ENCODE measurements at places on chromosomes 7 and 10.

DNA sequence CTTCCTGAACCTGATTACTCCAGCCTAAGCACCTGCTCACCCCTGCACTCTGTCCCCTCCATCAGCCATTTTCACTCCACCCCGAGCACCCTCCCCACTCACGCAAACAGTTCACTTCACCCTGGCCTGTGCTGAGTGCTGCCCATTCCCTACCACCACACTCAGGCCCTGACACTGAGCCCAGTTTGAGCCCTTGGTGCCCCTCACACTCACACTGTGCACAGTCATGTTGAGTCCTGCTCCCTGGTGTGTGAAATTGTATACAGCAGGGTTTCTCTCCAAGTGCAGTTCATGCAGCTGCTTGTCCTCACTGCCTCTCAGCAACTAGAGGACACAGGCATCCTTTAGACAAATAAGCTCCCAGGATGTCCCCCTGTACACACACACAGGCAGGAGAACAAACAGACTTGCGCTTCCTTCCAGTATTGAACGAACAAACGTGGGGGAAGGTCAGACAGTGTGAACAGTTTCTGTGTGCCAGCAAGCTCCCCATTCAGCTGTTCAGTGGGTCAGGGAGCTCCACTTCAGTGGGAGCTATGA, 6.8 kb downstream of the MYO1G start:
- DNase-seq: no peak

DNA sequence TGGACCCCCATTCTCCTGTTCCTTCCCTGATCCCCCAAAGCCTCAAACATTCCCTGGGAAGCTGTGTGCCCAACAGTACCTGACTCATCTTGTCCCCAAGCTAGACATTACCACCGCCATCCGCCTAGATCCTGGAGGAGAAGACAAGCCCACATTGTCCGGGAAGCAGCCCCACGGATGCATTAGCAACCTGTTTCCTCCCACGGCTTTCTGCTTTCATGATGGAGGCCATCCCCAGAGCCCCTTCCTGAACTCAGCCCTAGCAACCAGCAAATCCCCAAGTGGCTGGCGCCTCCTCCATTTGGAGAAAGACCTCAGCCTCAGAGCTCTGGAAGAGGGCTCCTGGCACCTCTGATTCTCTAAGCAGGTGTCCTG, 2.3 kb upstream of the SLC29A3 start:
- no peak for DNase-seq

- DNase-seq: no peak
Measured at GRCh38 chr7:9148687-9149086, 715.3 kb downstream of the NXPH1 start.

DNA sequence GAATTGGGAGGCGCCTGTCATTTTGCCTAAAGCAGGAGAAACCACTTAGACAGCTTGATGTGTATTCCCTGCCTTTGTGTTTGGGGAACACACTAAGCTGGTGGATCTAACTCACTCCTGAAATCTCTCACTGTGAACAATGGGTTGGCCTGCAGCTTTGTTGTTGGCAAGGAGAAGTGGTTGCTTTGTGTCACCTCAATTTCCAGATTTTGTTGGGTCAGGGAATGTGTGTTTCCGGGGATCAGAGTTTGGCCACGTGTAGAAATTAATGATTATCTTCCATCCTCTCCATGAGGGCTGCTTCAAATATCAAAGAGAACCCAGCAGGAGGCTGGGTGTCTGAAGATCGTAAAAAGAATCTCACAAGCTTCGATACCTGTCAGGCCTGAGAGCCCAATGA, 27.8 kb downstream of the A1CF start:
- DNase-seq: no peak

- DNase-seq: no peak
Measured at GRCh38 chr10:80896959-80897358, 359.3 kb downstream of the SH2D4B start.

DNA sequence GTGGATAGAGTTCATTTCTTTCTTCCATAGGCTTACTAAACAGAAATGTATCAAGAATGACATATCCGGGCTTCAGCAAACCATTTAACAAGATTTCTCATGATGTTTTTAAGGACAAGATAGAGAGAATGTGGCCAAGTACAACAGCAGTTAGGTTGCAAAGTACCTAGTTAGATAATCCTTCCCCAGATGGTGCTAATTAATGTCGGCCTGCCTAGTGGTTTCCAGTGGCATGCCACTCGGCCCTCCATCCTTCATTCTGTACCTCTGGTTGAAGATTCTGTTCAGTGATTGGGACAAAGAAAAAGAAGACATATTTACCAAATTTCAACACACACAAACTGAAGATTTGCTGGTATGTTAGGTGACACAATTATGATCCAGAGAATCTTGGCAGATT, 212.1 kb downstream of the MACC1 start:
- no peak for DNase-seq

DNA sequence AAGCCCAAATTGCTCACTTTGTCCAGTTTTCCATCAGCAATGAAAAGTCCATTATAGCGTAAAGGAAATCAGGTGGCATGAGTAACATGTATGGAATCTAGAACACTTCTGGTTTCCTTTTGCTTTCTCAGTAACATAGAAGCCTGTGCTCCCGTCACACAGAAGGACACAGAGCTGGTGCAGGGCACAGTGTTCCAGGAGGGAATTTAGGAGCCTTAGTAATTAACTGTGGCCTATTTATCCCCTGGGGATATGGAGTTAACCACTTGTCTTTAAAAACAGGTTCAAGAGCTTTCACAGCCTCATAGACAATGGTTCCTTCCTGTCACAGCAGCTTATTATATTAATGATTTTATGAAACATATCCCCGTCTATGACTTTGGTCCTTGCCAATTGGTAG, 189.9 kb downstream of the NEBL start:
- DNase-seq: no peak

DNA sequence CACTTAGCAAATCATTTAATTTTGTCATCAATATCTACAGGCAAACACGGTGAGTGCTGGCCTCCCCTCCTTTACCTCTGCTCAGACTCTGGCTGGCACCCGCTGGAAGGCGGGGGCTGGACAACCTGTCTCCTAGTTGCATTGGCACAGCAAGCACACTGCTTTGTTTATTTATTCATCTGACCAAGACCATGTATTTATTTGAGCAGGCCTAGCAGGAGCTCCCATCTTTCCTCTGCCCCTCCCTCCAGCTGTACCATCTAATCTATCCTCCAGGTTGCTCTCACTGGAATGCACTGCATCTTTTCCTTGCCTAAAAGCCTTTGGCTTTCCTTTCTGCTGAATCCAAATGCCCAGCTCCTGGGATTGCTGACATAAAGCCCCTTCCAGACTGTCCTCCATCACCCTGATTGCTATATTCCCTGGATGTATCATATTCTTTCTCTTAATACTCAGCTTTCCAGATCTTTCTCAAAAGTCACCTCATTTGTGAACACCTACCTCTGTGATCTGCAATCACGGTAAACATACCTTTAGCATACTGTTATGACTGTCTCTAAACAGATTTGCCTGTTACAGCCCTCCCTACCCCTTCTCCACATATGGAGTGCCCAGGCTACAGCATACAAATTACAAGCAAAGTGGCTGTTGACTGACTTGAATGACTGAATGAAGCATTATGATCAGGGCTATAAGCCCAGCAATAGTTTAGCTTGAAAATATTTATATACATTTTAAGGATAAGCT, 9.6 kb downstream of the ELMO1 start:
- no peak for DNase-seq

DNA sequence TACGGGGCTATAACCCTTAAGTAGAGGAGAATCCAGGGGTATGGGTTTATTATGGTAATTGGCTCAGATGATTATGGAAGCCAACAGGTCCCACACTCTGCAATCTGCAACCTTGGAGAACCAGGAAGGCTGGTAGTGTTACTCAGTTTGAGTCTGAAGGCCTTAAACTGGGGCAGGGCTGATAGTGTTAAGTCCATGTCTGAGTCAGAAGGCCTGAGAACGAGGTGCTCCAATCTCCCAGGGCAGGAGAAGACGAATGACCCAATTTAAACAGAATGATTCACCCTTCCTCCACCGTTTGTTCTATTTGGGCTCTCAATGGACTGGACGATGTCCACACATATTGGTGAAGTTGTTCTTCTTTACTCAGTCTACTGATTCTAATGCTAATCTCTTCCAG, 244.5 kb upstream of the PTER start:
- no peak for DNase-seq

- no peak for DNase-seq
Measured at GRCh38 chr10:13218878-13219277, 15.3 kb downstream of the UCMA start.

GRCh38 chr7:41847606-41848005, 144.7 kb upstream of the INHBA start:
- DNase-seq: no peak

DNA sequence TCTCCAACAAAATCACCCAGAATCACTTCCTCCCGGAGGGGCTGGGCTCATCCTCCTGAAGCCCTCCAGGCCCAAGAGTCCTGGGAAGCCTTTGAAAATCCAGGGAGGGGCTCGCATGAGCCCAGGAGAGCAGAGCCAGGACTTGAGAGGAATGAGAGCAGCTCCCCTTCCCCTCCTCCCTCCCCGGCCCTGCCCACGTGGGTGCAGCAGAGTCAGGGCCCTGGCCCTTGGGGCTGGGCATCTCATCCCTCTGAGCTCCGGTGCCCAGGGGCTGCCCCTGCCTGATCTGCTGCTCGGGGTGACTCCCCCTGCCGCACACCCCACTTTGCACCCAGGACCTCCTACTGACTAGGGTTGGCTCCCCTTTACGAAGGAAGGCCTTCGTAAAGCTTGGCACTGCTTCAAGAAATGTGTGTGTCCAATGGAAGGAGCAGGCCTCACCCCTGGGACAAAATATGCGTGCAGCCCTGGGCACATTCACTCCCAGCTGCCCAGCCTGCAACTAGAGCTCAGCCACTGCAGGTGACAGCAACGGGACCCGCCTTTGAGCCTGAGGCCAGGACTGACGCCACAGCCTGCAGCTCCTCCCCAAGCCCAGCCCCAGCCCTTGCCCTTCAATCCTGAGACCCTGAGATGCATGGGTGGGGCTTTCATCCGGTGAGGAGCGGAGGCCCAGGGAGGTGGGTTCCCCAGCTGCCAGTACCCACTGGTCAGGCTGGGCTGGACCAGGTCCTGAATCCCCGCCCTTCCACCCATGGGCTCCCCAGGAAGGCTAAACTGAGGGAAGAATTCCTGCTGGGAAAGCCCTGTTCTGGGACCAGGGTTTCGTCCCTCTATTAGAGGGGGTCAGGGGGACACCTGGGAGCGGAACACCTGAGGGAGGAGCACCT, 21.8 kb downstream of the PWWP2B start:
- no peak for DNase-seq

- no peak for DNase-seq
Measured at GRCh38 chr10:49171326-49172060, 16.7 kb downstream of the TMEM273 start.

GRCh38 chr10:121947343-121948330, 19.8 kb upstream of the ATE1 start:
- no peak for DNase-seq

DNA sequence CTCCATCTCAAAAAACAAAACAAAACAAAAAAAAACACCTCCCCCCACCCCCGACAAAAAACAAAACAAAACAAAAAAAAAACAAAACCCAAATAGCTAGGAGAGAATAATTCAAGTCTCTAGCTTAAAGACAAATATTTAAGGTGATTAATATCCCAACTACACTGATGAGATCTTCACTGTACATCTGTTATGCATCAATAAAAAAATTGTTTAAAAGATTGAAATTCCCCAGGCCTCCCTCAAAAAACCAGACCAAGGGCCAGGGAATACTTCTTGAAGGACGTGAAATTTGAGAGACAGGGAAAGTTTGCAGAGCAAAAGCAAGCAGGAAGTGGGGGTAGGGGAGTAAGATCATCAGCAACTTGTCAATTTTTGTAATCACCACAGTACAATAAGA, 232.6 kb downstream of the REEP3 start:
- no peak for DNase-seq

DNA sequence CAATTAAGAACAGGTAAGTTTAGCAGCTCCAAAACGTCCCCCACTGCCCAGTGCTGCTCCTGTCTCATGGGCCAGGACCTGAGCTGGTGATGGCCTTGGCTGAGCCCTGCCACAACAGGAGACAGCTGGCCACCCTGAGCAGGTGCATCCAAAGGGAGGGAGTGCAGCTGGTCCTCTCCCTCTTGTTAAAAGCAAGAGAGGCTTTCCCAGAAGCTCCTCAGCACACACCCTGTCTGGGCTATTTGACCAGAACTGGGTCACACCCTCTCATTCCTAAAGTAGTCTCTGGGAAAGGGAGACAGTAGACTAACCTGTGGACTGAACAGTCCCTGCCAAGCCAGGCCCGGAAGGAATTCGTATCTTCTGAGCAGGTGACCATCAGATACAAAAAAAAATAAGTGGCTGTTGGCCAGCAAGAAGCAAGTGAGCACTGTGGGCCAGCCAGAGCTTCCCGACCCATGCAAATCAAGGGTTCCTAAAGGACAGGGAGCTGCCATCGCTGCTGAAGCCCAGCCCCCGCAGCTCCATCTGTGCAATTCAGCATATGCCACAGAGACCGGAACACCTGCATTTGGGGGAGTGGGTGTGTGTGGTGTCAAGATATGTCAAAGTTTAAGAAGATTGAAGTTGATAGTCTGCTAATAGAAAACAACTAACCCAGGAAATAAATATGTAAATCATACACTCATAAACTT, 2.1 kb upstream of the TMEM72 start:
- no peak for DNase-seq

GRCh38 chr10:119691726-119692125, 34.1 kb upstream of the INPP5F start:
- DNase-seq: no peak

DNA sequence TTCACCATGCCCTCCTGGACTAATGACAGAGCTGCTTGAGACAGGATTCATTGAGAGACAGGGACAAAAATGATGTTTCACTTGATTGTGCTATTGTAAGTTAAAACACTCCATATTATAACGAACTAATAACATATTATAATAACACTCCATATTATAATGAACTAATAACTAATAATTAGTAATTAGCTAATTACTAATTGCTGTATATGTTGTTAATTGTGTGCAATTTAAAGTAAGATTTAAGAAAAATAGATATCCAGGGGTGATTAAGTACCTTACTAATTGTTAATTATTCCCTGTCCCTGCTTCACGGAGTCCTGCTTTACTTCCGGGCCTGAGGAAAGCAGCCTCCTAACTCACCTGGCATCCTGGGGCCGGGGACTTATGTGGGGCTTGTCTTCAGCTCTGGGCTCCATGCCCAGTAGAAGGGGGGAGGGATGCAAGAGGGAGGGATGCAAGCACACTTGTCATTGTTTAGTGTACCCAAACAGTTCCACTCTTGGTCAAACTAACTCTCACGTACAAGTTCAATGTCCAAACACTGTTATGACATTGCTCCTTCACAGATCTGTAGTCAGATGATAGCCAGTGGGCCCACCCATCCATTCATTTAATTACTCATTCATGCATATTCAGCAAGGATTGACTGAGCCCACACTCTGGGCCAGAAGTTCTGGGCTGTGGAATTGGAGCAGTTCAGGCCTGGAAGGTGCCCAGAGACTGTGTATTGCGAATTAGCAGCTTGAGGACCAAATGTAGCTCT, 53.8 kb downstream of the COL13A1 start:
- no peak for DNase-seq

- DNase-seq: peak; percentile 73
Measured at GRCh38 chr10:48457949-48458661, 146.8 kb downstream of the ARHGAP22 start.

GRCh38 chr7:70738151-70738885, 393.6 kb upstream of the GALNT17 start:
- DNase-seq: no peak
